Epithelial cell of alveolus of lung (primary cell): ENCODE measurements at places on chromosomes 3 and 15. TPM values are rescaled to one million over a fixed set of nuclear protein-coding genes. Genes with fewer than 3 reads are reported as not detected.

TCF12 gene
- 59.6 and 160 TPM in 2 replicates for total RNA-seq

GRK7 gene
- total RNA-seq, result under 0.01 TPM in 1 of 2 replicates, not detected in the other

SH3GL3 gene
- total RNA-seq, result 0.78 TPM in 1 of 2 replicates, not detected in the other

VEPH1 gene
- total RNA-seq, result 0.24 and 46.0 TPM in 2 replicates

SERPINI2 gene
- not detected in 2 replicates for total RNA-seq

UPK1B gene
- 0.91 TPM in 1 of 2 replicates, not detected in the other for total RNA-seq

LIPH gene
- total RNA-seq, result under 0.01 and 0.78 TPM in 2 replicates

GPR156 gene
- total RNA-seq, result 0.78 and 1.0 TPM in 2 replicates

GOLGA6B gene
- total RNA-seq, result not detected in 2 replicates

SLC28A2 gene
- total RNA-seq, result not detected in 2 replicates

SPINK8 gene
- not detected in 2 replicates for total RNA-seq

FOXL2NB gene
- 0.78 TPM in 1 of 2 replicates, not detected in the other for total RNA-seq

MUSTN1 gene
- total RNA-seq, result 5.7 TPM in 1 of 2 replicates, not detected in the other

PFN2 gene
- total RNA-seq, result 95.3 and 128 TPM in 2 replicates

LRRC57 gene
- 11.2 and 13.7 TPM in 2 replicates for total RNA-seq

SPSB4 gene
- total RNA-seq, result 0.13 TPM in 1 of 2 replicates, not detected in the other

RTP1 gene
- not detected in 2 replicates for total RNA-seq

UBA3 gene
- total RNA-seq, result 44.0 and 77.7 TPM in 2 replicates

FETUB gene
- not detected in 2 replicates for total RNA-seq

PEX5L gene
- total RNA-seq, result not detected in 2 replicates

MYZAP gene
- 0.72 and 0.78 TPM in 2 replicates for total RNA-seq

VILL gene
- 2.7 and 5.5 TPM in 2 replicates for total RNA-seq

ITIH1 gene
- total RNA-seq, result not detected in 2 replicates

CLRN1 gene
- total RNA-seq, result not detected in 2 replicates

MCF2L2 gene
- total RNA-seq, result 0.52 and 1.4 TPM in 2 replicates

LAMB2 gene
- total RNA-seq, result 246 and 364 TPM in 2 replicates

CHRNA7 gene
- total RNA-seq, result 0.13 and 1.2 TPM in 2 replicates

DOCK3 gene
- total RNA-seq, result under 0.01 TPM in 1 of 2 replicates, not detected in the other
